Left renal pelvis (tissue), 4 donors: ENCODE measurements at places on chromosomes 13 and 19. TPM values are rescaled to one million over a fixed set of nuclear protein-coding genes. Genes with fewer than 3 reads are reported as not detected.

Gene UQCRFS1
- polyA plus RNA-seq, result 27.4 TPM

GRCh38 chr19:10823690-10824089 is 12.3 kb downstream of the TMED1 start:
- no peak for DNase-seq

Gene DLEU7
- 1.3 TPM for polyA plus RNA-seq

DNA sequence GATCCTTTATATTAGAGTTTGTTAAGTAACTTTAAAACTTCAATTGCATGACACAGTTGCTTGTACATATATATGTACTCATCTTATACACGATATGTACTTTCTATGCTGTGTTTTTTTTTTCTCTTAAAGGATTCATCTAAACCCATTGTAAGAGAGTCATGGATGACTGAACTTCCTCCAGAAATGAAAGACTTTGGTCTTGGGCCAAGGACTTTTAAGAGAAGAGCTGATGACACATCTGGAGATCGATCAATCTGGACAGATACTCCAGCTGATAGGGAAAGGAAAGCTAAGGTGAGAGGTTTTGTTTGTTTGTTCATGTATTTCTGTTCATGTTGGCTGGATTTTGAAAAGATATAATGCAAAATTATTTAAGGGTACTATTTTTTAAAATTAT is 26.0 kb downstream of the GPALPP1 start:
- DNase-seq, result no peak

DNA sequence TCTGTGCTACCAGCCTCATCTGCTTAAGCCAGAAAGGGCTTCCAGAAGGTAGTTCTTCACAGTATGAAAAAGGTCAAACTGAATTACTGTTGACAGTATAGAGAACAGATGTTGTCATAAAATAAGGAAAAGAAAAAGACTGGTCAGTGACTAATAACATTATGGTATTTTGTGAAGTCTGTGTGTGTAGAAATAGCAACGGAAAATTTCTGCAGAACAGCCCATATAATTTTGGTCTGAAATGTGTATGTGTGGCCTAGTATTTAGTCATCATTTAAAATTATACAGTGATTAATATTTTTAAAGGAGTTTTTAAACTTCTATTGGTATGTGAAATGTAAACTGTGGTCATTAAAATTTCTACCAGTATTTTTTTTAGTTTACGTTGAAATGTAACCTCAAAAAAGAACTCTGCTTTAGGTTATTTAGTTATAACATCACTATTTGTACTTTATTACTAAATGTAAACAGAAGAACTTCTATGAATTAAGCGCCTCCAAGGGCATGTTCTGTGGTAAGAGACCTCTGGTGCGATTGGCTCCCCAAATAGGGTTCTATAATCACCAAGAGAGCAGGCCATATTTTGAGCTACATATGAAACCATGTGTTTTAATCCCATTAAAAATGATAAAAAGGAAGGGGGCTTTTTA is 3.3 kb upstream of the GPR183 start:
- no peak for DNase-seq

Gene IRF3
- 39.3 TPM for polyA plus RNA-seq

- DNase-seq, result no peak
These were observed 7.5 kb upstream of the TPM4 start for GRCh38 chr19:16068696-16069259.
